ENCODE measurements at places on chromosomes 2 and 18. TPM values are rescaled to one million over a fixed set of nuclear protein-coding genes. Genes with fewer than 3 reads are reported as not detected.

DNA sequence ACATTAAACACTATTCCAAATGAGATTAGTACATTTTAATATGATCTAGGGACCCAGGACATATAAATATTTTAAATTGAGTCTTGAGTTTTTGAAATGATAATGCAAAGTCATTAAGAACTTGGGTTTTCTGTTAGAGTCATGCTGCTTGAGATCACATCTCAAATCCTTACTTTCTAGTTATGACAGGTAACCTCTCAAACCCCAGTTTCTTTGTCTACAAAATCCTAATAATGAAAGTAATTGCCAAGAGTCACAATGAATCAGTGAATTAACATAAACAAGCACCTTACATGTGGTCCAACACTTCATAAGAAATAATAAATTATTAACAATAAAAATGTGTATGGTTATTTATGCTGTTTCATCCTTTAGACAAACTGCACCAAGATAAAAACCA, 607.6 kb downstream of the LRP1B start:
- DNase-seq, result no peak

- no peak for DNase-seq
Observed at GRCh38 chr2:8178911-8179310, 502.9 kb upstream of the ID2 start.

GRCh38 chr2:85648619-85649018, 19.4 kb downstream of the SFTPB start:
- DNase-seq, result no peak

- no peak for DNase-seq
Observed at GRCh38 chr2:112032689-112033465, 22.2 kb upstream of the TMEM87B start.

GRCh38 chr2:26567534-26567933, 73.6 kb downstream of the CIB4 start:
- DNase-seq, result no peak

DNA sequence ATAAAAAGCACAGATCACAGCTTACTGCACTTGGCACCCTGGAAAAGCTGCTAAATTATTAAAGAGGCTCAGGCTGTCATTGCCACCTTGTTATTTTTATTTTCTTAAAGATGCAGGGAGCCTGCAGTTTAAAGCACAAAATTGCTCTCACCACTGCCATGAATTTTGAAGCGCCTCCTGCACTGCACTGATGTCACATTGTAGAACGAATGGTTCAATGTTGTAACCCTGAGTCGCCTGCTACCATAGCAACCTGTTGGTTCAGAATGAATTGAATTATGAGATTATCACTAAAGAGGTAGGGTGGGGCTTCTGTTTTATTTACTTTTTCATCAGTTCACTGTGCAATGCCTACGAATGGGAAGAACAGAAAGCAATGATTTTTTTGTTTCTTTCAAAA, 16.5 kb downstream of the SCG2 start:
- DNase-seq, result no peak

GRCh38 chr2:23414871-23415270, 29.9 kb downstream of the KLHL29 start:
- DNase-seq, result peak; percentile 44

DNA sequence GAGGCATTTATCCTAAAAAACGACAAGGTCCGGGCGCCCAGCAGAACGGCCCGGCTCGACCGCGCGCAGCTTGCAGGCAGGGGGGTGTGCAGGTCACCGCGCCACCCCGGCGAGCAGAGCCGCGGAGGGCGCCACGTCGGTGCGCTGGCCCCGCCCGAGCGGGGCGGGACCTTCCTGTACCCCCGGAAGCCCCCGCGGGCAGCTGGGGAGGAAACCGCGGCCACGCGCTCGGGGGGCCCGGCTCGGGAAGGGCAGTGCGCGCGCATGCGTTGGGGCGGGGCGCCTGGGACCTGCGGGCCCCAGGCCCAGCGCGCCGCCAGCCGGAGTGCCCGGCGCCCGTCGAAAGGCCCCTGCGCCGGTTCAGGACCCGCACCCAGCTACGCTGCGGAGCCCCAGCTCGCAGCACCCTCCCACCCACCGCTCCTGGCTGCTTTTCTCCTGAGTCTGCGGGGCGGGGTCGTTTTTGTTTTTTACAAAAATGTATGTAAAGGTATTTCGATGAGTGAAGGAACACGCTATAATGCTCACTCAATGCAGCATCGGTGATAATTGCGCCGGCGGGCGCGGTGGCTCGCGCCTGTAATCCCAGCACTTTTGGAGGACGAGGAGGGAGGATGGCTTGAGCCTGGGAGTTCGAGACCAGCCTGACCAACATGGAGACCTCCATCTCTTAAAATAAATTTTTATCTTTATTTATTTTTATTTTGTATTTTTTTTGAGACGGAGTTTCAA, 47.7 kb upstream of the POMC start:
- DNase-seq, result peak; percentile 90

GRCh38 chr2:112773556-112773955, 9.1 kb upstream of the CKAP2L start:
- no peak for DNase-seq

- DNase-seq, result no peak
Observed at GRCh38 chr2:39145906-39146421, 25.1 kb upstream of the SOS1 start.

- DNase-seq, result no peak
Observed at GRCh38 chr2:200380833-200381542, 74.5 kb downstream of the SPATS2L start.

DNA sequence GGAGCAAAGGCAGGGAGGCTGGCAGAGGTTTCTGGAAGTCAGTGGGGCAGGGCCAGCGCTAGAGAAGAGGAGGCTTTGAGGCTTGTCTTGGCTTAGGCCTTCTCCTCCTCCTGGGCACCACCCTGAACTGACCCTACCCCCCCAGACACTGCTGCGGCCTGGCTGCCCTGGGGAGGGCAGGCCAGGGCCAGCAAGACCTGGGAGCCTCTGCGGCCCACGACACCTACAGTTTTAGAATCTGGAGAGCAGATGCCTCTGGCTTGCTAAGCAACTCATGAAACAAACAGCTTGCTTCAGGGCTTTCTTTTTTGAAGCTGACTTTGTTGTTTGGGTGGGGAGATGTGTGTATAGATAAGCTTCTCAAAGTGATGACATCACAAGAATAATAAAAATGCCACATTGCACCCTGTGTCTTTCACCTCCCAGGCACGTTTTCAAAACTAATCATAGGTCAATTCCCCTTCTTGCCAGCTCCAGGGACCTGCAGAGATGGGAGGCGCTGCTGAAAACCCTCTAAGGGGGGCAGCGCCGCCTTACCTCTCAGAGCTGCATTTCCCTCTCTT, 46.2 kb upstream of the SMAD7 start:
- DNase-seq, result no peak

GRCh38 chr2:191268596-191268995, 23.4 kb downstream of the MYO1B start:
- DNase-seq, result no peak

DNA sequence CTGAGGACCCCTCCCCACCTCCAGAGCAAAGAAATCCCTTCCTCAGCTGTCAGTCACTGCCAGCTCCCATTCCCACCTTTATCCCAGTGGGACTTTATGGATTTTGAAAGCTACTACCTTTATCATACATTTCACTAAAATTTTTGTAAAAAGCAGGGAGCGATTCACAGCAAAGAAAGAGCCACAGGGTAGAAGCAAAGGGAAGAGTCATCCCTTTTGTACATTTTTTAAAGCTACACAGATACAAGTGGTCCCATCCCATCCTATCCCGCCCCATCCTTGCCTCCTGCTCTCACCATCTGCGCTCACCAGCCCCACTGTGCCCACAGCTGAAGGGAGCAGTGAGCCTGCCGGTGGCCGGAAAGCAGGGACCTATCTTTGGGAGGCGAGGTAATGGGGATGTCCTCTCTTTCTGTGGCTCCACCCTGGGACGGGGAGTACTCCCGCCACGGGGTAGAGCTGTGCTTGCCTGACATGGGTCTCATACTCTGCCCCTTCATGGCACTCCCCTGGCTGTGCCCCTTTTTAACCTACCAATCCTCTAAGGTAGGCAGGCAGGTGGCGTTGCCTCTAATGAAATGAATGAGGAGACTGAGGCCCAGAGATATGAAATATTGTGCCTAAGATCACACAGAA, 13.2 kb downstream of the SH2D6 start:
- no peak for DNase-seq

DNA sequence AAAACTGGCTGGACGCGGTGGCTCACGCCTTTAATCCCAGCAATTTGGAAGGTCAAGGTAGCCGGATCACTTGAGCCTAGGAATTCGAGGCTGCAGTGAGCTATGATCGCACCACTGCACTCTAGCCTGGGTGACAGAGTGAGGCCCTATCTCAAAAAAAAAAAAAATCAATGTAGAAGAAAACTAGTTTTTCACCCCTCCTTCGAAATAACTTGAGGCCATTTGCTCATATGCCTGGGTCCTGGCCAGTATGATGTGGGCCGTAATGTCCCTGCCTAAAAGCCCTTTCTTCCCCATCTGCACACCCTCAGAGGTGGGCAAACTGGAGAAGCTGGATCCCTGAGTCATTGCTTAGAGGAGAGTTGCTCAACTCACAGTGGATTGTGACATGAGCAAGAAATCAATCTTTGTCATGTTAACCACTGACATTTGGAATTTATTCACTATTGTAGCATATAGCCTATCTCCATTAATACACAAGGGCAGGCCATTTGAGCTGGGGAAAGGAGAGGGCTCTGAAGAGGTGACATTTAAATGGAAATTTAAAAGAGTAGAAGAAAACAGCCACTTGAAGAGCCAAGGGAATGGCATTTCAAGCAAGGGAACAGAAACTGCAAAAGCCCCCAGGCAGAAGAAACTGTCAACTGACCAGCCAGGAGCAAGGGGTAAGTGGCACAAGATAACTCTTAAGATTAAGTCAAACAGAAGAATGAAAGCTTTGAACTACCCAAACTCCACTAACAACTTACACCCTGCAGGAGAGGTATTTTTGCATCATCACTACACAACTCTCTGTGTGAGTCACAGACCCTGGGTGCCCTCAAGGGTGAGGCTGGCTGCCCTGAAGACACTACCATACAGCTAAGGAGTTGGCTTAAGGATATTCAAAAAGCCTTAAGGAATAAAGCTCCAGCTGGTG, 7.6 kb upstream of the METTL21A start:
- DNase-seq, result no peak

DNA sequence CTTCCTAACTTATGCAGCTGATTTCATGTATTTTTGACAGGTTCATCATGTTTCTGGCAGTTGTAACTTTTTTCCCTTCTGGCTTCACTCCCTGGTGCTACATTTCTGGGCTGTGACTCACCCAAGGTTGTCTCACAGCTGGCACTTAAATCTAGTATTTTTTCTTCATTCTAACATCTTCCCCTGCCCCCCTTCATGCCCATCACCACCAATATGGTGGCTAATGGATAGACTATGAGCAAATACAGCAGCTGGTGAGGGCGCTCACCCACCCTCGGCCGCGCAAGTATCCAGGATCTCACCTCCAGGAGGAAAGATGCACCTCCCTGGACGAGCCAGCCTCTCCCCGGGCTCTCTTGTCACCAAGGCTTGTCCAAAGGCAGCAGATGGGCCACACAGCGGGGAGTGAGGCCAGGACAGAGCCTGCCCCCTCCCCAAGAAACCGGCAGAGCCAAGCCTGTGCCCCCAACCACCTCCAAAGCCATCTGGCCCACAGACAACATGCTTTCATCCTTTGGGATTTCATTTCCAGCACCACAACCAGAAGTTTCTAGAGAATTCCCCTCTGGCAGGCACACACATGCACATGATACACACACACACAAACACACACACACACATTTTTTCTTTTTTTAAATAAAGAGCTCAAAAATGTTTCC, 39.1 kb downstream of the ATOH8 start:
- peak; percentile 9 for DNase-seq

DNA sequence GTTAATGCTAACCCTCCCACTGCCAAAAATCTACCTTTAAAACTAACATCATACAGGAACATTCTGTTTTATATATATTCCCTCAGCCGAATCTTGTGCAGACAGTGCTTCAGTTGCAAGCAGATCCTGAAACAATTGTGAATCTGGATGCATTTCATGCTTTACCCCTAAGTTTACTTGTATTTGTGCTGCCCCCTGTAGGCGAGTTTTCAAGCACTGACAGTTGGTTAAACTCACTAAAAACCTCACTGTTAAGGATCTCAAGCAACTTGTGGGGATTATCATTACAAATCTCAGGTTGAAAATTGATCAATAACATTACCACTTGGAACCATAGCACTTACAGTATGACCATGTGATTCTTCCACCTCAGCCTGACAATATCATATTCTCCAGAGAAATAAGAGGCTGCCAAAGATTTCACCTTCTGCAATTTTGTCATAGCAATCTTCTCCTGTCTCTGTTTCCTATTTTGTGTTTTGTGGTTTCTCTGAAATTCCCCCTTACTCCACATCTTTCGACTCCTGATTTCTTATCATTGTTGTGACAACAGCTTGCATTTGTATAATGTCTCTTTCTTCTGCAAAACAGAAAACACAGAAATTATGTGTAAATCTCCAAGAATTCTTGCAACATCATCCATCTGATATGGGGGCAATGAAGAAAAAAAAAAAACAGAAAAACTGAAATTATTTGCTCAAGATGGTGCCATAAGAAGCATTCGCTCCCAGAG, 354.6 kb upstream of the SETBP1 start:
- peak; percentile 81 for DNase-seq

DNA sequence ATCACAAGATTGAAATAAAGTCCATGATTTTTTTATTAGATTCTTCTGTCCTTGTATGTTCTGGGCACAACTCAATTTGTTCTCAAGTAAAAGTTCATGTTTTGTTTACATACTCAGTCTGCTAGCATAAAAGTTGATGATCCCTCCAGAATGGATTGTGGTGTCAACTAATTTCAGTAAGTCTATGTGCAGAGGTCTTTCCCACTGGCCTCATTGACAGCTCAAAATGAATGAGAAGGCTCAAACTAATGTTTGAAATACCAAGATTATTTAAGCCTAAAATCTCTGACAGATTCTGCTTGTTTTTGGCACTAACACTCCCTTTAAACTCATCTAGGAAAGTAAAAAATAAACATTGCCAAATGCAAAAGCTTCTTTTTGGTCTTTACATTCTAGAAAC, 561.2 kb upstream of the CNTNAP5 start:
- DNase-seq, result no peak

The MOCOS gene
- 5.3 TPM for total RNA-seq

The SAP130 gene
- 41.3 TPM for total RNA-seq

The COL4A4 gene
- total RNA-seq, result 1.9 TPM

The LIMS4 gene
- total RNA-seq, result 1.1 TPM

The CTAGE1 gene
- total RNA-seq, result not detected

The ARHGAP25 gene
- 3.4 TPM for total RNA-seq

The IL1B gene
- total RNA-seq, result not detected
